ENCODE measurements at places on chromosomes 4 and X. TPM values are rescaled to one million over a fixed set of nuclear protein-coding genes. Genes with fewer than 3 reads are reported as not detected.

Gene OPRPN
- polyA plus RNA-seq, result not detected

Gene MFSD8
- polyA plus RNA-seq, result 6.8 TPM

DNA sequence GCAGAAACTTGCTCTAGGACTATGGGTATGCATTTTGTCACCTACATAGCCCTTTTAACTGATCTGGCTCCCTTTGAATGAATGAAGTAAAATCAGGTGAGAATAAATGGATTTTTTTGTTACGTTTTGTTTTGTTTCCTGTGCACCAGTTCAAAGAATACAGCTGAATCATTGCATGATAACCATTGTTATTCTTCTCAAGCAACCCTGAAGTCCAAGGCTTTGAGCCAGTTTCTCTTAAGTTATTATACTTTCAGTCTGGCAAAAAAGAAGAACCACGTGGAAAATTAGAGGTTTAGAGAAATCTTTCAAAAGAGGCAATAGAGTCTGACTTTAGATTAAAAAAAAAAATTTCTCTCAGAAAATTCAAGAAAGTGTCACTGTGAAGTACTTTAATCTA is 398.6 kb upstream of the TECRL start:
- no peak for DNase-seq

- no peak for DNase-seq
These were observed 100.8 kb downstream of the ANXA3 start for GRCh38 chr4:78652282-78652876.

- DNase-seq, result no peak
These were observed 225.1 kb downstream of the NR3C2 start for GRCh38 chr4:148216866-148217814.

- DNase-seq, result no peak
These were observed 343.1 kb downstream of the MID1IP1 start for GRCh38 chrX:39144323-39144722.

DNA sequence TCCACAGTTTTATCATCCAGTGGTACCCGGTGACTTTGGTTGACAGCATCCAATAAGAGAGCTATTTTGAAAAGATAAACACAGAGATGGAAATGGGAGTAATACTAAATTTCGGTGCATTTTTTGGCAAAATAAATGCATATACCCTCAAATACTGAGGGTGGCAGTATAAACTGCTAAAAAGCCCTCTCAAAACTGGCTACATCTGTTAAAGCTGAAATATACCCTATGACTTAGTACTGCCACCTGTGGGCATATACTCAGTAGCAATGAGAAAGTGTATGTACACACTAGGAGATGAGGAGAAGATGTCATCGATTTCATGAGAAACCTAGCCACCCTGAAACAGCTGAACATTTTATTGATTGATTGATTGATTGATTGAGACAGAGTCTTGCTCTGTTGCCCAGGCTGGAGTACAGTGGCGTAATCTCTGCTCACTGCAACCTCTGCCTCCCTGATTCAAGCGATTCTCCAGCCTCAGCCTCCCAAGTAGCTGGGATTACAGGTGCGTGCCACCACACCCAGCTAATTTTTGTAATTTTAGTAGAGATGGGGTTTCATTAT is 12.2 kb upstream of the TMEM128 start:
- DNase-seq, result no peak
